WTC11 (cell line): ENCODE measurements at places on chromosomes 2 and 18. TPM values are rescaled to one million over a fixed set of nuclear protein-coding genes. Genes with fewer than 3 reads are reported as not detected.

TCF23 gene
- total RNA-seq: 0.05 to 0.14 TPM (median 0.13 TPM) in 3 replicates

GRCh38 chr2:191008286-191008685 lies 5.7 kb downstream of the STAT1 start:
- no peak for DNase-seq

DNA sequence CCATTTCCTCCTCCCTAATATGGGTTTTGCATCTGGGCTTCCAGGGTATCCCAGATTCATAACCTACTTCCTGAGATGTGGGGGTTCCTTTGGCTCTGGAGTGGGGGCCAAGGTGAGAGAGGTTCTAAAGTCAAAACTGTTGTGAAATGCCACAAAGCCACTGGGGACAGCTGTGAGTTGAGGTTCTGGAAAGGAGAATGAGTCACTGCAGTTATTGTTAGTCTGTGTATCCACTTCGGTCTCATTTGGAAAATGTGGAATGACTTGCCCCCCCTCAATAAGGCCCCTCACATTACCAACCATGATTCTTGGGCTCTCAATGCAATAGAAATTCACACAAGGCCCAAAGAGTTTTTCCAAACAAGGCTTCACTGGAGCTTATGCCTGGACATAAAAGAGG lies 51.1 kb upstream of the LGALSL start:
- no peak for DNase-seq

IL1R1 gene
- total RNA-seq: 0.37 to 0.78 TPM (median 0.55 TPM) in 3 replicates

DNA sequence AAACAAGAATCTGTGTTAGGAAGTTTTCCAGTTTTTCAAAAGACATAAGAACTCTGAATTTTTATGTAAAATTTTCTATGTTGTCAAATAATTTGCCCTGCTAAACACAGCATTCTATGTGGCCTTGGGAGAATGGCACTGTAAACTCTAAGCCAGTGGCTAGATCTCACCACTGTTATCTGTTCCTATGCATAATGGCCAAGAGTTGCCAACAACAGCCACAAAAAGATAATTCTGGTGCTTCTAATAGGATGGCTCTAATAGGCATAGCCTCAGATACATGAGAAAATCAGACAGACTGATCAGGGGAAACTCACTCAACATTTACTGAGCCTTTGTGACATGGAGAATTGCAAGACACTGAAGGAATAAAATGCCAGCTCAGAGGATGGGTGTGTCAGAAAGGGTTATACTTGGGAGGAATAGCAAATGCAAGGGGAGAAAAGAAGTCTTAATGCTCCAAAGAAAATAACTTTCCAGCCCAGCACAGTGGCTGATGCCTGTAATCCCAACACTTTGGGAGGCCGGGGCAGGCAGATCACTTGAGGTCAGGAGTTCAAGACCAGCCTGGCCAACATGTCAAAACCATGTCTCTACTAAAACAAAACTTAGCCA lies 63.7 kb downstream of the COBLL1 start:
- DNase-seq: no peak

ANKRD62 gene
- total RNA-seq: not detected in 3 replicates

DNA sequence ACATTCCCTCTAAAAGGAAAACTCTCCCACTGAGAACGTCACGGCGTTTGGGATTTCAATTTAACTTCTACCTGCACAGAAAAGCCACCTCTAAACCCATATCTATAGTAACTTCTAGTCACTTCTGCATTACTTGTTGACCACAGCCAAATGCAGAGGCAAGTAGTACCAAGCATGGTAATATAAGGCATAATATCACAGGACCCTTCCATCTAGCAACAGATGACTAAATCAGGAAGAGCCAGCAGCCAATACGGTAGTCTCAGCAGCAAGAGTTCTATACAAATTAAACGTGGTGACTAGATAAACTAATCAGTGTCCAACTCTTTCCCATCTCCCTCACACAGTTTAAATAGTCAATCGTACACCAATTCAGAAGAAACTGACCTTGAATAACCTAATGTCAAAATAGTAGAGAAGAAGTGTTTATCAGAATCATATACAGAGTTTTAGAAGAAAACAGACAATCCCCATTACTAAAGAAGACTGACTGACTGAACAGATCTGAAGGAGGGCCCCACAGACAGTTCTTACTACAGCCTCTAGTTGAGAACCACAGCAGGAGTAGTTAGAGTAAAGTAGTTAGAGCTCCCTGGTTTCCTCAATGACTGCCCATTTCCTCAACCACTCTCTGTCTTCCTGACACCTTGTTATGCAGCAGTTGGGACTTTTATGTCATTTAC lies 30.0 kb downstream of the MEMO1 start:
- no peak for DNase-seq

DNA sequence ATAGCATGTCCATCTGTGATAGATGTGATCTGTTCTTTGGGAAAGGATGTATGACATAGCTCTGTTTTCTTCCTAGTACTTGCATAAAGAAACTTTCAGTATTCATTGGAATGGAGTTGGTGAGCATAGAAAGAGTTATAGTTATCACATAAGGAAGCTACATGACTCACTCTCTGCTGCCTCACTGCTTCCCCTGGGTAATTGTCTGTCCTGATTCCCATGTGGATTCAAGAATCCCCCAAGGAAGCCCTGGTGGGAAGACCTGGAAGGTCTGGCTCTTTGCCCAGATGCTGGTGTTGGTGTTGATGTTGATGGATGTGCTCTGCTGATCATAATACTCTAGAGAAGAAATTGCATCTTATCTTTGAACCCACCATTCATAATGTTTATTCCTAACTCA lies 60.6 kb downstream of the PTPN4 start:
- DNase-seq: no peak

IL18R1 gene
- 0.25 to 0.46 TPM in 2 of 3 replicates, not detected in the other for total RNA-seq

DNA sequence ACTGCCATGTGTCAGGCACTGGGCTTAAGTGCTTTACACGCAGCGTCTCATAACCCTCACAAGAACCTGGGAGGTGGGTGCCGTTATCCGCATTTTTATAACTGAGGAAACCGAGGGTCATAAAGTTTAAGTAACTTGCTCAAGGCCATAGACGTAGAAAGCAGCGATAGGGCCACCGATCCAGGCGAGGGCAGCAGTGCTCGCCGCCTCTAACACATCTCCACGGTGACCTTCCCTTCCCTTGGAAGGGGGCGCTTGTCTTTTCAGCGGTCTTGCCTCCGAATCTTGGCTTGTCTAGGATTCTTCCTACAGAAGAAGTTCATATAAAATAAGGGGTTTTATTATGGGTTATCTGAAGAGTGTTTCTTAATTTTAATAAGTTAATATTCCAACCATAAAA lies 186.6 kb downstream of the GBX2 start:
- peak; percentile 63 for DNase-seq

DNA sequence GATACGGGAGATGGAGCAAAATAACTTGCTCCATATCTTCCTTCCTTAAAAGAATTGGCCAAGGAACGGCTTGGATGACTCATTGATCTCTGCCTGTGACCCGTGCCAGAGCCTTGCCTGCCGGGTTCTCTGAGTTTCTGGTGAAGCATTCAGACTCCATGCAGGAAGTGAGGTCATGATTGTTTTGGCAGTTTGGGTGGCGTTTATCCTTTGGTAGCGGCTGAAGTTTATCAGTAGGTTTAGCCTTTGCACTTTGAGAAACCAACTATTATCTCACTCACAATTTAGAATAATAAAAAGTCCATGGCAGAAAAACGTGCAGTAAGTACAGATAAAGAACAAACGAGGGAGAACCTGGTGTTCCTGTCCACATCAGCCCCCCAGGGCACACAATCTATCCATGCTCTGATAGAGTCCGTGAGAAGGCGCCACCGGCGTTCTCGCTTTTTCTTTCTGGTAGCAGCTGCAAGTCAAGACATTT lies 15.0 kb upstream of the CTAGE1 start:
- DNase-seq: no peak

- DNase-seq: peak; percentile 80
These were observed 18.8 kb downstream of the KLHL41 start for GRCh38 chr2:169528271-169528701.

- peak; percentile 85 for DNase-seq
These were observed 67.7 kb upstream of the L3MBTL4 start for GRCh38 chr18:6482198-6482977.

SGPP2 gene
- 0.07 to 0.11 TPM (median 0.07 TPM) in 3 replicates for total RNA-seq
